A172 (cell line): ENCODE measurements at places on chromosomes 2 and 18. TPM values are rescaled to one million over a fixed set of nuclear protein-coding genes. Genes with fewer than 3 reads are reported as not detected.

- DNase-seq, result peak; percentile 33
Measured at GRCh38 chr2:180322781-180323180, 315.7 kb upstream of the CWC22 start.

DNA sequence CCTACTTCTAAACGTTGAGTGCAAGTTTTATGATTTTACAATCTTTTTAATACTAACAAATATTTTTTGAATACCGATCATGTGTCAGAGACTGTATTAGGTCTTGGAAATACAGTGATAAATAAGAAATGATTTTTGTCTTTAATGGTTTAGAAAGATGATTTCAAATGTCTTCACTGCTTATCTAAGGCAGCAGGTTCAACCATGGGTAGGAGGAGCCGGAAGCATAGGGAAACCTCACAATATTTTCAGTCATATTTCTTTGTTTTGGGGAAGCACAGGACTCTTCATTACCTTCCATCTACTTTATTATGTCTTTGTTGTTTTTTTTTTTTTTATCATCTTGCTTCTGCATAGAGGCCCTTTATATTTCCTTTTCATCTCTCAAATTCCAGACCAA is 165.2 kb upstream of the EPC2 start:
- no peak for DNase-seq

DNA sequence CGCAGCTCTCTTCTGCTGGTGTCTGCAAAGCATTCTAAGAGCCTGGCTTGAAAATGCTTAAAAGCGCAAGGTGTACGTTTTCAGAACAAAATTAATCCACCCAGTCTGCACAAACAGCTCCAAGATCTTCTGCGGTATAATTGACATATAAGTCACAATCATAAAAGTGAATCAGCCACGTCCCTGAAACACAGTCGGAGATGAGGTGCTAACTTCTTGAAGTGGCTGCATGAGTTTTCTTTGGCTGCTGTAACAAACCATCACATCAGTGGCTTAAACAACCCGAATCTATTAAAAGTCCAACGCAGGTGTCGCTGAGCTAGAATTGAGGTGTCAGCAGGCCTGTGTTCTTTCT is 32.6 kb downstream of the ARL4C start:
- DNase-seq, result no peak

DNA sequence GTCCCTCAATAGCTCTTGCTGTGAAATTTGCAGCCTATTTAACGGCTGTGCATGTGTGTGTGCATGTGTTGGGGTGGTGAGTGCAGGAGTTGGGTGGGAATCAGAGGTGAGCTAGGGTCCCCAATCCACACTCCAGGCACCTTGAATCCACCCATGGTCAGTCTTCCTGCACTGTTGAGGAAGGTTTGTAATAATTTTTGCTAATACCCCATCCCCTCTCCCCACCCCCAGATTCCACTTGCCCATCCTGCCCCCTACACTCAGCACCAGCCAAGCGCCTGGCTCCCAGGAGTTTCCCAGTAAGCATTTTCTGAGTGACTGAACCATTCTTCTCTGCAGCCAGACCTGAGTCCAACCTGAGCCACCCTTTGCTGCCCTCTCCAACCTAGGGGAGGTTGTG is 208.4 kb upstream of the RAB12 start:
- DNase-seq, result no peak

GRCh38 chr18:2893056-2893455 is 46.2 kb downstream of the EMILIN2 start:
- no peak for DNase-seq

DNA sequence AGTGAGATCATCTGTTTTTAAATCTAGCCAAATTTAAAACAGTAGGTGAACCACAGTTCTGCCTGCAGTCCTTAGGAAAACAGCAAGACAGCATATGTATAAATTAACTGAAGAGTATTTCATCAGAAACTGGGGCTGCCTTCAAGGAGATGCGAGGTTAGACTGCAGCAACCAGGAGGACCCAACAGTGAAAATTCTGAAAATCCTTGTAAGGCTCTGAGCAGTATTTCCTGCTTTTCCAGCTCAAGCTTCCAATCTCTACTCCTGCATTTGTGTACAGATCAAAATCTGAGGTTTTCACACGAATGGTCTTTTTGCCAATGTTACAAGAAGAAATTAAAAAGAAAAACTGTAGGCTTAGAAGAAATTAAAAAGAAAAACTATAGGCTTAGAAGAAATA is 43.7 kb downstream of the CERKL start:
- no peak for DNase-seq

DNA sequence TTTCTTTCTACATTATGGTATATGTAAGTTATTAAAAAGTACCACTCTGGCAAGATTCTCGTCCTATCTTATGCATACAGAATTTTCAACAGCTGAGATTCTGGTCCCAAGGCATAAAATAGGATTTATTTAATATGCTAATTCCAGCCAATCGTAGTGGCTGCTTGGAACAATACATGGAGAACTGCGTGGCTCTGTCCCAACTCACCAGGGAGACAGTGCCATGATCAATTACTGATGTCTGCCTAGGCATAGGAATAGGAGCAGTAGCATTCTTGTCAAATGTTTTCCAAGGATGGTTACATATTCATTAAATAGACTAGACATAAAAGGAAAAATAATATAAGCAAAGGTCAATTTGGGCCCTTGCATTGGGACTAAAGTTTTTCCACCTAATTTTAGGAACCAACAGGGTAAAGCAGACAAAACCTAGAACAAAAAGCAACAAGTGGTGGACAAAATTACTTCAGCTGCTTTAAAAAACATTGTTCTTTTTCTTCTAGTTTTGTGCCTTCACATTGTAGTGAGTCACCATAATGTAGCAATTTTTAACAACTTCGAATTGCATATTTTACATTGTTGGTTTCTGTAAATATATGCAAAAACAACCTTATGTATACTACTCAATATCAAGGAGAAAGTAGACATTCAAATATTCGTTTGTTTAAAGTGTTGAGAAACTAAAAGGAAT is 232.8 kb upstream of the ATP5MC3 start:
- DNase-seq, result no peak

DNA sequence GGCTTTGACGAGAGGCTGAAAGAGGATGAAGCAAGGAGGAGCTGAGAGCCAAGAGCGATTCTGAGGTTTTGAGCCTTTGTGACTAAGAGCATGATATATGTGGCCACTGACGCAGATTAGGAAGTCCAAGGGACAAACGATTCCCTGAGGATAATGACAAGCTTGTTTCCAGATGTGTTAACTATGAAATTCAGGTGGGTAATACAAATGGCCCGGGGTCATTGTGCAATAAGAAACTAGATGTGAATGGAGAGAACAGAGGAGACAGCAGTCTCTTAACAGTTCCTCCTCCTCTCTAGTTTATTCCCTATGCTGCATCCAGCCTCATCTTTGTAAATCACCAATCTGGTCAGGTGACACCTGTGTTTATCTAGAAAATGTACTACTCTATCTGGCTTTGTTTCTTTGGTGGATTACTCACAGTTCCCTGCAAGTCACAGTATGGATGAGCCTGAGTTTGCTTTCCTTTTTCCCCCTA is 84.2 kb downstream of the SOCS6 start:
- peak; percentile 83 for DNase-seq

GRCh38 chr2:203432811-203433210 is 102.3 kb downstream of the RAPH1 start:
- DNase-seq, result no peak

- DNase-seq, result no peak
Measured at GRCh38 chr2:118098307-118099030, 10.2 kb downstream of the INSIG2 start.

DNA sequence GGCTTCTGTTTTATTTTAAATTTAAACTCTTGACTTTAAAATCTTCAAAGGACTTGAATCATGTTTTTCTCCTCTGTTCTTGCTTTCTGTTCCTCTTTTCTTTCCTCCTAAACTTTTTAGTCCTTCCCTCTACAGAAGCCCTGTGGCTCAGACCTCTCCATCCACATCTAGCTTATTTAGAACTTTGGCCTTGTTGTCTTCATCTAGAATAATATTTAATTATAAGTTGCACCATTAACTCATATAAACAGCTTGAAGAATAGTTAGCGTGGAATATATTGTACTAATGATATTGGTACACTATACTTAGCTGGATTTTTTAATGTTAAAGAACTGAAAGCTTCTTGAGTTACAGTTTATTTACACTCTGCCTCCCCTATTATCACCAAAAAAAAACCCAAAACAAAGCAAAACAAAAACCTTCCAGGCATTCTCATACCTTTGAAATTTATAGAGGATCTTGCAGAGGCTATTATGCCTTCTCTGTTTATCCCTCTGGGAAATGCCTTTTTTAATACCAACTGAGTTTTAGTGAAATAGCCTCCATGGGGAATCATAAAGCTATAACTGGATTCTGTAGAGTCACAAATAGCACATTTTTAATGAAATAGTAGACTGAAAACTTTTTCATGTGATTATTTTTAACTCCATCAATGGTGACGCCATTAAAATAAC is 9.2 kb upstream of the CCDC141 start:
- no peak for DNase-seq

DNA sequence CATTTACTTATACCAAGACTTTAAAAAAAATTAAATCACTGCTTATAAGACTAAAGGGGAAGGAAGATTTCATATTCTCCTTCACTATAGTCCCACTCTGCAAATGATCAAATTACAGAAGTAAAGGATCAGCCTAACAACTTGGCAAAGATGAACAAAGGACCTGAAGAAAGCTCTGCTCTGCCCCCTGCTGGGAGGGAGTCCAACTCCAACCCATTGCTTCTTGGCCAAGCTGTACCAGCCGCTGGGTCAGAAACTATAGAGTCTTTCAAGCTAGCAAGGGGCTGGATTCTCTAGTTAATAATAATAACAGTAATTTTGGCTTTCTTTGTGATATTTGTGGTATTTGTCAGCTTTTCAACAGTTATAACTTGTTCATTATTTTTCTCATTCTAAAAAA is 927.0 kb upstream of the CRIM1 start:
- DNase-seq, result peak; percentile 45

GRCh38 chr2:121476684-121477083 is 54.0 kb upstream of the RNU4ATAC start:
- DNase-seq, result no peak

- DNase-seq, result peak; percentile 66
Measured at GRCh38 chr2:189203177-189203799, 23.7 kb upstream of the COL5A2 start.

- no peak for DNase-seq
Measured at GRCh38 chr2:69771461-69771860, 29.5 kb downstream of the ANXA4 start.

LIMS4 gene
- 0.10 and 1.3 TPM in 2 replicates for total RNA-seq

VSNL1 gene
- not detected in 2 replicates for total RNA-seq

NGEF gene
- total RNA-seq, result 33.3 and 37.5 TPM in 2 replicates

BOLL gene
- not detected in 2 replicates for total RNA-seq

EMX1 gene
- 0.34 and 0.50 TPM in 2 replicates for total RNA-seq

ANKRD36C gene
- 13.2 and 21.1 TPM in 2 replicates for total RNA-seq

IL1RL1 gene
- total RNA-seq, result 0.02 TPM in 1 of 2 replicates, not detected in the other
